ENCODE measurements at places on chromosomes 4 and X.

- no peak for ATAC-seq
Measured at GRCh38 chrX:109327251-109327650, 154.6 kb downstream of the GUCY2F start.

DNA sequence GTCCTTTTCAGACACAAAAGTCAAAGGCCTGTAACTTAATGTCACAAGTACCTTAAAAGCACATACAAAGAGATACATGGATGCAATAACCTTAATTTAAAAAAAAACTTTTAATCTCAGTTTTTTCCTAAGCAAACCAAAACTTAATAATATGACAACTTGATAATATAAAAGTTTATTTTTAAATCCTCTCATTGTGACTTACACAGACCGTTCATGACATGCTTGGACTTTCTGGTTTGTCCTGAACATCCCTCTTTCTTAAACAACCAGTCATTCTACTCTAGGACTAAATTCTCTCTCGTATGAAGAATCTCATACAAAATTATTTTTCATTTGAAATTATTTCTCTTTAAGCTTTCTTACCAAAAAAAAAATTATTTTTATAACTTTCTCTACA, 43.1 kb upstream of the CYP2U1 start:
- ATAC-seq = no peak

DNA sequence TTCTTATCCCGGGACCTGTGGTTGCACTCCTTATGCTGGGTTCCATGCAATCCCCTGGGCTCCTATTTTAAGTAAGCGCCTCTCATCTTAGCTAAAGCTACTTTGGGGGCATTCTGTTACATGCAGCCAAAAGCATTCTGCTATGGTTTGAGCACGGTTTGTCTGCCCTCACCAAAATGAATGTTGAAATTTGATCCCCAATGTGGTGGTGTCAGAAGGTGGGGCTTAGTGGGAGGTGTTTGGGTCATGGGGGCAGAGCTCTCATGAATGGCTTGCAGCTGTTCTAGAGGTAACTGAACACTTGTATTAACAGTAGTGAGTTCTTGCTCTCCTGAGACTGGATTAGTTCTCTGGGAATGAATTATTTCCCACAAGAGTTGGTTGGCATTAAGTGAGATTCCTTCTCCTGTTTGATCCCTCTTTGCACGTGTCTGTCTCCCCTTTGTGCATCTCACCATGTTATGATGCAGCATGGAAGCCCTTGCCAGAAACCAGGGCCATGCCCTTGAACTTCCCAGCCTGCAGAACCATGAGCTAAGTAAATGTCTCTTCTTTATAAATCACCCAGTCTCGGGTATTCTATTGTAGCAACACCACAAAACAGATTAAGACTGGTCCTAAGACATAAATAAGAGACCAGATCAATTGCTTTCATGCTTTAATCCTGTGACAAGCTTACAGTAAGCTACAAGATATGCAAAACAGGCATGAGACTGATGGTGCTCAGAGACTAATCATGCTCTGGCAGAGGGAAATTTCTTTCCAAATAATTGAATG, 141.8 kb downstream of the TSPAN5 start:
- no peak for ATAC-seq

DNA sequence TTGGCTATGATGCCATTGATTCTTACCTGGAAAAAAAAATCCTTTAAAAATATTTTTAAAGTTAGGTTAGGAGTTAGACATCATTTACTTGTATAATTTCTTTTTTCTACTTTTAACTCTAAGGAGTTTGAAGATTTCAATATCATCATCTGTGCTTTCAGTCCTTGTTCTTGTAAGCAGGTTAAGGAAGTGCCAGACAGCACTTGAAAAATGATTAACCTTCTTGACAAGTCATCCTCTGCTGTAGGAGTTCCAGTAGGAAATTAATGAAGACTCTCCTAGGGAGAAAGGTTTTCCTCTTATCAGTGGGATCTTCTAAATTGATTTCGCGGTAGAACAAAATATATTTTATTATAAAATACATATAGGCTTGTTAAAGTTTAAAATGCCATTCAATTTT, 29.1 kb upstream of the ANAPC4 start:
- ATAC-seq = no peak

GRCh38 chrX:17750436-17750835, 13.1 kb downstream of the SCML1 start:
- ATAC-seq = no peak

DNA sequence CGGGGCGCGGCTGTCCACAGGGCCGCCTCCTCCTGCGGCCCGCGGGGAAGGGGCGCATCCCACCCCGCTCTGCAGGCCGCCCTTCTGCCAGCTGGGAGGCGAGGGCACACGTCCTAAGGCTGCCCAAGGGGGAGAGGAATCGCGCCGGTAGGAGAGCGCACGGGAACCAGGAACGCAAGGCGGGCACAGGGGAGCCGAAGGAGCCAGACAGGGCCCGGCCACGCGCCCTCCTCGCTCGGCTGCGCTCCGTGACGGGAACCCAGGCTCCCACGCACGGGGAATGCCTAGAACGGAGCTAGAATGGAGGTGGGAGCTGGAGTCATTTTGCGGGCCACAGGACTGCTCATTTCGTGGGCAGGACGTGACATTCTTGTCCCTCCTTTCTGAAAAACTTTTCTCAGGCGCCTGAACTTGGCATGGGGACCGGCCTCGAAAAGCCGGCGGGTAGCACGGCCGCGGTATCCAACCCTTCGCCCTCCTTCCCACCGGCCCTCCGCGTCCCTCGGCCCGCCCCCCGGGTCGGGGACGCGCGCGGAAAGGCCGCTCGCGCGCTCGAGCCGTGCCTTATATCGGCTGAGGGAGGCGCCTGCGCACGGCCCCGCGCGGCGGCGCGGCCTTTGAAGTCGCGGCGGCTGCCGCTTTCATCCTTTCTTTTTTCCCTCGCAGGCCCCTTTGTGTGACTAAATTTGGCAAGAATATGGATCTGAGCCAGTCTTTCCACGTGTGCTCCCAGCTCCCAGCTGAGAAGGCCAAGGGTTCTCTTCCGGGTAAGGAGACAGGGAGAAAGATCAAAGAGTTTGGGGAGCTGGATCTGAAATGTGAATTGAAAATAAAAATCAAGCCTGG, 4.2 kb upstream of the LEF1 start:
- ATAC-seq = peak; percentile 58

- ATAC-seq = no peak
Measured at GRCh38 chrX:30957753-30958152, 68.7 kb upstream of the TAB3 start.

DNA sequence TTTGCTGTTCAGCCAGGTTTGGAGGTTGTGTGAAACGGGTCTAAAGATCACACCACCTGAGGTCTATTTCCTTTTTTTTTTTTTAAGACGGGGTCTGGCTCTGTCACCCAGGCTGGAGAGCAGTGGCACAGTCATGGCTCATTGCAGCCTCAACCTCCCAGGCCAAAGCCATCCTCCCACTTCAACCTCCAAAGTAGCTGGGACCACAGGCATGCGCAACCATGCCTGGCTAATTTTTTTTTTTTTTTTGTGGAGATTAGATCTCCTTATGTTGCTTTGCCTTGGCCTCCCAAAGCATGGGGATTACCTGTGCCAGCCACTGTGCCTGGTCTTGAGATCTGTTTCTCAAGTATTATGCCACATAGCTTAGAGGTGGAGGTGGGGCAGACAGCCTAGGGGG, 49.2 kb upstream of the ELOVL6 start:
- no peak for ATAC-seq

DNA sequence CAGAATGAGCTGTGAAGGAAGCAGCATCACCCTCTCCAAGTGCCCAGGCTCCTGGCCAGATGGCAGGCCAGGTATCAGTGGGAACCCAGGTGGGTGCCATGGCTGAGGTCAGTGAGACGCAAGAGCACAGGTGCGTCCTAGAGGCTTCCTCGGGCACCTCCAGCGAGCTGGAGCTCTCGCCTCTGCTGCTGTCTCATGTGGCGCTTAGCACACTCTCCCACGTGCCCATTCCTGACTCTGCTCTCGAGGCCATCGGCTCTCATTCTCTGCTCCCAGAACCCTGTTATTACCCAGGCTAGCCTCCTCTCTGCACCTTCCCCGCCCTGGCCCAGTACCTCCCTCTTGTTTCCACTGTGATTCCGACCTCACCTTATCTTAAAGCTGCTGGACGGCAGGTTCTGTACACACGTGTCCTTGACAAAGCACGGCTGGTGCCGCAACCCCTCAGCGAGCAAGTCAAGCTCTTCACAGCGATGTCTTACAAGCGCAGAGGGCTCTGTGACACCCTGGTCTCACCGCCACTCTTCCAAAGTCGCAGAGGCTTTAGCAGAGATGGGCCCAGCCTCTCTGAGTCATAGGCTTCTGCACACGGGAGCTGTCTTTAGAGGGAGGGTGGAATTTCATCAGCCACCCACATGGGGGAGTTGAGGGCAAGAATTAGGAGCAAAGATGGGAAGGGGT, 15.4 kb upstream of the MSANTD1 start:
- ATAC-seq = no peak

DNA sequence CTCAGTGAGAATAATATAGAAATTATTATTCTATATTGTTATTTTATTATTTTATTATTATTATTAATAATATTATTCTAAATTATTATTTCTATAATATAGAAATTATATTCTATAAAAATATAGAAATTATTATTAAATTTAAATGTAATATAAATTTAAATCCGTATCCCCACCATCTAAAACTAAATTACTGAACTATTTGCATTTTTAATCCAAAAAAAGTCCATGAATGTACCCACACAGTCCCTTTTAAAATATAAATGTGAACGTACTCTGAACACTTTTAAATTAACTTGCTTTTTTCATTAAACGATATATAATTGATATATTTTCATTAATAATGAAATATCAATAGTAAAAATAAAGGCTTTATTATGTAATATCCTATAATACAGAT, 248.3 kb upstream of the PCDH7 start:
- no peak for ATAC-seq

DNA sequence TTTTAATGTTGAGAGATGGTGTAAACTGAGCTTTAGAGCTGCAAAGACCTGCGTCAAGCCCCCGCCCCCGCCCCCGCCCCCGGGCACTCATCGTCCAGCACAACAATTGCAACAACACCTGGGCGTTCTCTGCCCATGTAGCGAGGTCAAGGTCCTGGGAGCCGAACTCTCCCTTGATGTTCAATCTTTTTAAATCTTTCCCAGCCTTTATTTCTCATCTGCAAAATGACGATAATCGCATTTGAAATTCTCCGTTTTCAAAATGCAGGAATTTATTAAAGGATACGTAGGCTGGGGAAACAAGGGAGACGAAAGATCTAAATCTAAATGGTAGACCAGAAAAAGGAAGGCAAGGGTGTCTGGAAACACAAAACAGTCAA, 648 bp upstream of the MSMO1 start:
- ATAC-seq = no peak

GRCh38 chr4:112252234-112252633, 20.6 kb downstream of the AP1AR start:
- ATAC-seq = no peak

DNA sequence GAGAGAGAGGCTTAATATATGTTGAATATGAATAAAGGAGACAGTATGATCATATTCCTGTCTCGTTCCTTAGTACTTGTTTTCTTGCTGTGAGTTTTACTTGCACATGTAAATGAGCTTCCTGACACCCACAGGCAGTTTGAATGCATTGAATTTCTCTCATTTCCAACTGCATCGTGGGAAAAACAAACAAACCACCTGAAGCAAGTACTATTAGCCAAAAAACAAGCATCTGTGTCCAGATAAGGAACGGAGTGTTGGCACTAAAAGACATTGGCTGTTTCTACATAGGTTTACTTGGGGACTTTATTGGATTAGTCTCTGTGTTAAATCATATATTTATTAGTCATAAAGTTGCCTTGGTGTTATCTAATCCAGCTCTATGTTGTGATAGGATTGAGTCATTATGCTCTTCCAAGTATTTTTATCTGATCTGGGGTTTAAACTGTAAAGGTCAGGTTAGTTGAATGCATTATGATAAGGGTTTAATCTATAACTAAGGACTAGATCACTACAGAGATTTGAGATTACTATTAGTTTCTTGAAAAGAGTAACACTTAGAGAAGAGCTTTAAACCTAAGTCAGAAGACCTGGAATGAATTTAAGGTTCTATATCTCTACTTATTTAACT, 339.0 kb upstream of the SPANXN4 start:
- ATAC-seq = no peak

GRCh38 chr4:37799941-37800554, 26.4 kb upstream of the PGM2 start:
- ATAC-seq = no peak

- ATAC-seq = no peak
Measured at GRCh38 chrX:39779952-39780783, 317.6 kb downstream of the BCOR start.

GRCh38 chr4:153179100-153179499, 25.1 kb upstream of the TRIM2 start:
- ATAC-seq = no peak

- ATAC-seq = no peak
Measured at GRCh38 chrX:9853307-9853706, 67.1 kb downstream of the SHROOM2 start.

DNA sequence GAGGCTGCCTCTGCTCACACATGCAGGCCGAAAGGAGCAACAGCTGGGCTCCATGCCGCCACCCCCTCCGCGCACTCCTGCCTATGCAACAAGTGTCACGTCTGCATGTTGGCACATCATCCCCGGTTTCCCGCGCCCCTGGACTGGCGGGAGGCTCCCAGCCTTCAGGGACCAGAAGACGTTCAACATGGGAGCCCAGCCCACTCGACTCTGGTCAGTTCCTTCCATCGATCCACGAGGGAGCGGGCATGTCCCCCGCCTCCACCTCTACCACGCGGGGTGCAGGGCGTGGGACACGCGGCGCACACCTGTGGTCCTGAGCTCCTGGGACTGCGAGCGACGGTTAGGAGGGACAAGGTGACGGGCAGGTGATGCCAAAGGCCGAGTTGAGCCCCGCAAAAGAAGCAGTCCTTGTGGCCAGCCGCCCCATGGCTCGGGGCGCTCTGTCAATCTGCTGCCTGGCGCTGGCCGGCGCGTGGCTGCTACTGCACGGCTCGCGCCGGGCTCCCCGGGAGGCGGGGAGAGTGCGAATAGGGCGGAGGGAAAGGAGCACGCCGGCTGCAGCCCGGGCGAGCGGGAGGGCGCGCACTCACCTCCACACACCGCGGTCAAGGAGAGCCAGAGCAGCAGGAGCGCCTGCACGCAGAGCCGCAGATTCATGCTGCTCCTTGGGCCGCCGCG, 645 bp downstream of the APLN start:
- peak; percentile 65 for ATAC-seq

DNA sequence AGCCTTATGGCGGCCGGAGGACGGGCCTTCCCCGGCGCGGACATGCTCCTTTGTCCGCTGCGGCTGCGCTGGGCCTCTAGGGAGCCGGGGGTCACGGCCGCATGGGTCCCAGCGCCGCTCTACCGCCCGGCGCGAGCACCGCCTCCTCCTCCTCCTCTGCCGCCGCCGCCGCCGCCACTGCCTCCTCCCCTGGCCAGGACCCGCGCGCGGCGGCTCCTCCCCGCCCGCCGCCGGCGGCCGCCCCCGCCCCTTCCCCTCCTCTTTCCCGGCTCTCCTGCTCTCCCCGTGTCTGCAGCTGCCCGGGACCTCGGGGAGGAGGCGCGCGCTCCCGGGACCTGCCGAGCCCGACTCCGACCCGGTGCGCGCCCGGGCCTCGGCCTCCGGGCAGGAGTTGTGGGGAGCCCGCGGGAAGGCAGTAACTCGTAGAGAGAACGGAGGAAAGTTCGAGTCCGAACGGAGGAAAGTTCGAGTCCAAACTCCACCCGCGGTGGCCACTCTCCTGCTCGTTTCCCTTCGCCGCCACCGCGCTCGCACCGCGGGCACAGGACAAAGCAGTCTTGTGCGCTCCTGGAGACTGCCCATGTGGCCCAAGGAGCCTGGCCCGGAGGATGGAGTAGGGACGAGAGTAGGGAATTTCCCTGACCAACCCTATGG, at the start of gene ADGRA3:
Gene ADGRA3 (minus strand): TSS at position 179 of the 654 bp plus-strand sequence. CDS start 282 bp downstream, outside the sequence.
- no peak for ATAC-seq

- no peak for ATAC-seq
Measured at GRCh38 chr4:110289601-110290100, 91.2 kb upstream of the ELOVL6 start.
